ENCODE measurements at places on chromosomes 5 and 9.

DNA sequence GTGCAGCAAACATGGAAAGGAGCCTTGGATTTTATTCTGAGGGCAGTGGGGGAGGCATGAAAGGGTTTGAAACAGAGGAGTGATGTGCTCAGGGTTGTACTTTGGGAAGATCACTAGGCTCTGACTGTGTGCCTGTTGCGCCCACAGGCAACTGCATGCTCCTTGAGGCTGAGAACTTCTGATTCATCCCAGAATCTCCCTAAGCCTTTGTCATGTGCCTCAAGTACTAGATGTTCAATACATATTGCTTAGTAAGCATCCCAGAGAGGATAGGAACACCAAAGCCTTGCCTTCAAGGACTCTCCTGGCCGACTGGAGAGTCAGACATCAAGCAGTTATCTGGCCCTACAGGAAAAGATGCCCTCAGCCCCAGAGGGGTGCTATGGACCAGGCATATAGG is 54.1 kb downstream of the ARHGEF37 start:
- no peak for DNase-seq

DNA sequence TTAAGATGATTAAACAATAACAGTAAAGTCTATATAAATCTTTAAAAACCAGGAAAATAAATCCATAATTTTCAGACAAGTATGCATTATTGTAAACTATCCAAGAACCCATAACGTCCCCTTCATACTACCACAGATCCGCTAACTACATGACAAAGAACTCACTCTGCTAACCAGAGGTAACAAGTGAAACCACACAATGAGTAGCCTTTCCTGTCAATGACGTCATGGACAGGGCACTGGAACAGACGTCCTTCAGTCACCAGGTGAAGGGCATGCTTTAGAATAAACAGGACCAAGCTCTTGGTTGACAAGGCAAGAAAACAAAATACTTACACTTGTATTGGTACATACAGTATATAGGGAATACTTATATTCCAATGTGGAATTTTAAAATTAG is 45.2 kb downstream of the RNF130 start:
- no peak for DNase-seq

DNA sequence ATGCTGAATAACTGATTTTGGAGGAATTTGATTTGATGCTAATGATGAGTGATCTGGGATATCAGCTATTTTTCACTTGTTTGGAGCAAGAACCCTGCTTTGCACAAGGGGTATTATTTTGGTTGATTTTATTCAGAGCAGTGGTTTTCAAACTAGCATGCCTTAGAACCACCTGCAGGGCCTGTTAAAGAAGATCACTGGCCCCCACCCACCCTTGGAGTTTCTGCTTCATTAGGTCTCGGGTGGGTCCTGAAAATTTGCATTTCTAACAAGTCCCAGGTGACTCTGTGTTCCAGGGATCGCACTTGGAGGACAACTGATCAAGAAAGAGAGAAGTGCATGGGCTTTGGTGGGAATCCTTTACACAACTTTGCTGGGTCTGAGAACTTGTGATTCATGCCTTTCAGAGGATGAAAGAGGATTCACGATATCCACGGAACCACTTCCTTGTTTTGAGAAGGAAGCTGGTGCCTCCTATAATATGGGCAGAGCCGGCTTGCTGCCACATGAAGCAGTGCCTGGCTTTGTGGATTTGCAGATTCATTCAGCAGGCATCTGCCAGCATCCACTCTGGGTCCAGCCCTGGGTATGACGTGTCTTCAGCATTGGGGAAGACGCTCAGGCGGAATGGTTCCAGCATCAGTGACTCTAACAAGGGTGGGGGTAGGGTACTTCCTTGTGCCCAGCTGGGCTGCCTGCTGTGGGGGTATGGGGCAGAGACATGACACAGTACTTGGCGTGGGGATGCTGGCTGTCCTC is 106.6 kb upstream of the PITX1 start:
- DNase-seq = peak; percentile 26

DNA sequence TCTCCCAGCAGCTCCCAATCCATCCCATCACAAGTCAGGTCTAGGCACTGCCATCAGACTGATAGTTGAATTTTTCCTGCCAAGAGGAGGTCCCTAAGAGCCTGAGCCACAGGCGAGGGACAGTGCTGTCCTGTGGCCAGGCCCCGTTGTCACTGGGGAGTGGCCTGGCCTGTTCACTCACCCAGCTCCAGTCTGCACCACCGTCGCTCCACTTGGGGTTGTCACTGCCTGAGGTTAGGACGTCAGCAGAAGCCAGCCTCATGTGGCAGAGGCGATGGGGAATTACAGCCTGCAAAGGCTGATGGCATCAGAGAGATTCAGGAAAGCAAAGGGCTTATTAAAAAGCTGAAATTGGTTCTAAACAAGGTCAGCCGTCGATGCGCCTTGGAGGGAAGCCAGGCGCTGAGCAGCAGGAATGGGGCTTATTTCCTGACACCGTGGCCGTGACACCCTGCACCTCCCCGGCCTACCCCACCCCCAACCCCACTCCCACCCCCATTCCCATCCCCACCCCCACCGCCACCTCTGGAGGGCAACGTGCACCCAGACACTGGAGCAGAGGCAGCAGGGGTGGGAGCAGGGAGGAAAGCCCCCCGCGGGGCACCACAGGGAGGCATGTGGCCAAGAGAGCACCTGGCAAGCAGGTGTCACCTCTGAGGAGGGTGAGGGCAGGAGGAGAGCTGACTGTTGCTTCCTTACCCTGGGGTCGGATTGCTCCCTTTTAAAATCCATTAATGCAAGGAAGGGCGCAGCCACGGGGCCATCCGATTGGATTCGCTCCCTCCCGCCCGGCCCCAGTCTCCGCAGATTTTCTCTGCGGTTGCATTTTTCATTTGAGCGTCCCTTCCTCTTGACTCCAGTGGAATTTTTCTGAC is 3.1 kb upstream of the DBH start:
- no peak for DNase-seq

- no peak for DNase-seq
Observed at GRCh38 chr5:54944364-54944763, 41.0 kb downstream of the ESM1 start.

DNA sequence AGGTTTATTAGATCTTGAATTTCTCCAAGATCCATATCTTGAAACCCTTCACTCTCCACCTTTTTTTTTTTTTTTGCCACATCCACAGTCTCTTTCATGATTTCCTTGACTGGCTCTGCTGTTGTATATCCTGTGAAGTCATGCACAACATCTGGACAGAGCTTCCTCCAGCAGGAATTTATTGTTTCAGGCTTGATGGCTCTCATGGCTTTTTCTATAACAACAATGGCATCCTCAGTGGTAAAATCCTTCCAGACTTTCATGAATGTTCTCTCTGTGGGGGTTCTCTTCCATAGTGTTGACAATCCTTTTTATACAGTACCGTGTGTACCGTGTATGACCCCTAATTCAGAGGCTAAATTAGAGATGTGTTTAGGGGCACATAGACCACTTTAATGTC is 24.0 kb downstream of the RANBP17 start:
- DNase-seq = no peak

DNA sequence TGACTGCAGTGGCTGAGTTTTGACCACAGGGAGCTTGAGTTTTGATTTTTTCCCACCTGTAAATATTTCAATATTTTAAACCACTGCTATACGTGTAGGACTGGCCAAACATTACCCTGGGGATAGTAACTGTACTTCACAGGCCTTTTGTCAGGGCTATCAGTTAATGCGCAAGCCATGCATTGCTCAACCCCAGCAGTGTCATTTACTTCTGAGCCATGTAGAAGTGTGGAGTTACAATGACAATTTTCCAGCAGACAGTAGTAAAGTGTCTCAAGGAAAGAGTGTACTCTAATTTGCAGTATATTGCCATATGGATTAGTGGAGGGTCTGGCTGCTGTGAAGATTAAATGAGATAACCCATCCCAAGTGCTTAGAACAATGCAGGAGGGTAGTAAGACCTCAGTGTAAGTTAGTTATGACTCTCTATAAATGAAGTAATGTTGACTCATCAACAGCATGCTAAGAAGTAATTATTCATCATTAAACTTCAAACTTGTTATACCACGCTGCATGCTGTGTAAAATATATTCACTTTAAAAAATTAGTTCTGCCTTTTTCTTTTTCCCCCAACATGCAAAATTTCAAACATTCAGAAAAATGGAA is 489.2 kb downstream of the KDM4C start:
- no peak for DNase-seq
